Progenitor cell of endocrine pancreas (in vitro differentiated cells): ENCODE measurements at places on chromosomes 6 and 20.

- no peak for DNase-seq
Observed at GRCh38 chr6:53598265-53598907, 53.5 kb upstream of the GCLC start.

- peak; percentile 88 for DNase-seq
Observed at GRCh38 chr20:653110-653589, at the start of gene SRXN1. TSS of gene SRXN1 (minus strand) at chr20:653200. CDS start at chr20:653185, 15 bp downstream.

- no peak for DNase-seq
Observed at GRCh38 chr20:6492271-6493055, 275.0 kb upstream of the BMP2 start.

- no peak for DNase-seq
Observed at GRCh38 chr6:136511926-136512325, 38.3 kb downstream of the MAP7 start.

- no peak for DNase-seq
Observed at GRCh38 chr6:12246900-12247299, 43.3 kb upstream of the EDN1 start.

- no peak for DNase-seq
Observed at GRCh38 chr6:123203928-123204327, 207.9 kb downstream of the CLVS2 start.

GRCh38 chr20:61733891-61734732, 331.6 kb downstream of the TAF4 start:
- DNase-seq: no peak

DNA sequence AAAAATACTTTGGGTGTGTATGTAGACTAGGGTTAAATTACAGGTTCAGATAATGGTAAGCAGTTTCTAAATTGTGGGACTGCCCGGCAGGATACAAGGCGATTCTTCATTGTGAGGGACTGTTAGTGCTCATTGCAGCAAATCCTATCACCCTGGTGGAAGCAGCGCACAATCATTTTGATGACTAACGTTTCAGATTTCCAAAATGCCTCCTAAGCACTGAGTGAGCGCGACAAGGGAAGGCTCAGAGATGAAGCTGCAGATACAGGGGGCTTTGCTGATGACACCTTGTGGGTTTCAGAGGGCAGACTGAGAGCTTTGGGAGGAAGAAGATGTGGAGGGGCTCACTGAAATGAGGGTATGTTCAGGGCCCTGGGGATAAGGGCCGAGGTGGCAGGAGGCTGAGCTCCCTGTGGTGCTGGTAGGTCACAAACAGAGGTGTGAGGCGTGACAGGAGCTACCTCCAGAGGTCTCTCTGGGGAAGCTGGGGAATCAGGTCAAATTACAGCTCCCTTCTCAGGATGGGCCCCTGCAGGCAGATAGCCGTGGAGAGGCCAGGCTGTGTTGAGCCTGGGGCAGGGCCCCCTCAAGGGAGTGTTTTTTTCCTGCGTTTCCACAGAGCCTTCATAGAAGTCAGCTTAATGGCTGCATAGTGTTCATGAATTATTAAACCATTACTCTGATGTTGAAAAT, 84.5 kb upstream of the FYN start:
- no peak for DNase-seq

DNA sequence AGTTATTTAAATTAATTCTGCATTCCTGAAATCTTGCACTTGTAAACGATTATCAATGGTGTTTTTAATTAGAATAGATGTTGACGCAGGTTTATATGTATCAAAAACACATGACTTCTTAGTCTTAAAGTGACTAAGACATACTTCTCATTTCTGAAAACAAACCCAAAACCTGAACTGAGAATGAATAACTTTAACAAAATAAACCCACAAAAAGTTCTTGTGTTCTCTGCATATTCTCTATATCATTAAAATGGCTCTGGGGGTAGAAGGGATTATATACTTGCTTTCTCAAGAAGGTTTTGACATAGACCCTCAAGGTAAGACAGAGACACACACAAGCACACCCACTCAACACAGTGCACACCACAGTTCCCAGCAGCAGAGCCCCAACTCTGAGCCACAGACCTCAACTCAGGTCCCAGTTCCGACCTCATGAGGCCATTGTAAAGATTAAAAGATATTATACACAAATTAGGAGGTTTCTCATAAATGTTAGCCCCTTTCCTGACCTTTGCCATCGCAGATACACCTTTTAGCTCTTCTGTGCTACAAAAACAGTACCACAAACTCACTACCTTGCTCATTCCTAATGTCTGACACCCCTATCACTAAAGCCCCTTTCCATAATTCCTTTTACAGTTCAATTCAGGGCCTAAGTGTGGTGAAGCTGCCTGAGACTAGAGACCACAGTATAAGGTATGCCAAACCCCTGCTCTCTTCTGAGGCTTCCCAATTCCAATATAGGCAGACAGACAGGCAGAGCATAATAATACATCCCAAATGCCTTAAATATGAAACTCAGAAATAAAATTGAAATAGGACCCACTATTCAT, 267.8 kb downstream of the PTPRK start:
- DNase-seq: no peak
